ENCODE measurements at places on chromosomes 5 and 9. TPM values are rescaled to one million over a fixed set of nuclear protein-coding genes. Genes with fewer than 3 reads are reported as not detected.

The FRMD3 gene
- 0.56 TPM for total RNA-seq

The GCNT4 gene
- 3.1 TPM for total RNA-seq

The TEX48 gene
- total RNA-seq = not detected

The MYOT gene
- not detected for total RNA-seq

The BSPRY gene
- total RNA-seq = 15.3 TPM

The WDR31 gene
- 0.33 TPM for total RNA-seq

The CDH6 gene
- total RNA-seq = 11.3 TPM

The SPAG8 gene
- total RNA-seq = not detected

The S100Z gene
- not detected for total RNA-seq

The IFNB1 gene
- total RNA-seq = not detected

The BHMT2 gene
- total RNA-seq = not detected

The FAM200C gene
- 2.8 TPM for total RNA-seq

The FOXD4 gene
- total RNA-seq = 0.21 TPM

The PAPPA gene
- 1.3 TPM for total RNA-seq

The PCDHGA11 gene
- total RNA-seq = 3.3 TPM
